Stimulated activated CD4-positive, alpha-beta T cell treated with anti-CD3 and anti-CD28 coated beads, Interleukin-4, amount 100 ng/mL, for 24 hours (primary cell): ENCODE measurements at places on chromosomes 5 and 9.
A peak's percentile ranks its signal among the peaks of the same experiment; 100 is the strongest.

GRCh38 chr5:74376187-74376586 is 264.3 kb downstream of the ENC1 start:
- DNase-seq: no peak

GRCh38 chr5:57386958-57387357 is 95.7 kb downstream of the ACTBL2 start:
- no peak for DNase-seq

DNA sequence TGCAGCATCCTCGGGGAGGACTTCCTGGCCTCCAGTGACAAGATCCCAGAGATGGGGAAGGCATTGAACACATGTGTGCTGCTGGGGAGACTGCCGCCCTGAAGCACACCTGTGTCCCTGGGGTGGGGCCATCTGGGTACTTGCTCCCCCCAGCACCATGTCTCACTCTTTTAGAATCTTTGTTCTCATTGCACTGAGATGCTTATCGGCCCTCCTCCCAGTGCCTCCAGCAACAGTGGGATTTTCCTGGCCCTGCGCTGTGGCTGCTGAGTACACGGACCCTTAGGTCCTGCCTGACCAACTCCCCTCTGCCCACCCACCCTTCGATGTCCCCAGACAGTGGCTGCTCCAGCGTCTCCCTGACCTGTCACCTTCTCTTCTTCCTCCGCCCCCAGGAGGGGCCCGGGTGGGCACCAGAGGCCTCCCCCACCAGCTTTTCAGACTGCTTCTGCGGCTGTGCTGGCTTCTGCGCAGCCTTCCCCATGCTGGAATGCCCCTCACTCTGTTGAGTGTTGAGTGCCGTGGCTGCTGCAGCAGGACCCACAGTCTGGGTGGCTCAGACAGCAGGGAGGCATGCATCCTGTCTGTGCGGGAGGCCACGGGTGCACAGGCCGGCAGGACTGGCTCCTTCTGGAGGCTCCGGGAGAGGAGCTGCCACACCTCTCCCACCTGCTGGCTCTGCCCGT is 145.9 kb upstream of the IRX2 start:
- no peak for DNase-seq

- no peak for DNase-seq
Measured at GRCh38 chr5:150082374-150082773, 4.0 kb downstream of the CSF1R start.

GRCh38 chr5:16740811-16741392 is 124.1 kb upstream of the RETREG1 start:
- DNase-seq: no peak

- peak; percentile 79 for DNase-seq
Measured at GRCh38 chr9:136533775-136534157, 12.1 kb downstream of the NOTCH1 start.

GRCh38 chr9:93750045-93750444 is 173.7 kb downstream of the PHF2 start:
- DNase-seq: no peak

- no peak for DNase-seq
Measured at GRCh38 chr5:14355391-14355790, 212.2 kb downstream of the TRIO start.

DNA sequence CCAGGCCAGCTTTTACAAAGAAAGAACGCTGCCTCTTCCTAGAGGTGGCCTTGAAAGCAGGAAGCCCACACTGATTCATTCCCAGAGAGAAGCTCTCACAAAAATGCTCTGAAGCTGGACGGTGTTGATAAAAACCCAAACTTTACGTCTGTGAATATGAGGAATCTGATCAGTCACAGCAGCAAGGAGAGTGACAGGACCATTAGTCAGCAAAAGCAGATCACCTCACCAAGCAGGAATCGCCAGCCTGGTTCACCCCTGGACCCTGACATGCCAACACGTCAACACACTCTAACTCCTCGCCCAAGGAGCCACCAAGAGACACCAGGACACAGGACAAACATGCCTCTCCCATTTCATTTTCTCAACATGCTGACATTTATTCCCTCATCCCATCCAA is 70.6 kb upstream of the ZNF622 start:
- no peak for DNase-seq

GRCh38 chr9:104941597-104941996 is 13.6 kb upstream of the ABCA1 start:
- no peak for DNase-seq

GRCh38 chr9:95516221-95516733 is 494 bp downstream of the PTCH1 start:
- DNase-seq: no peak

GRCh38 chr9:33374634-33375237 is 27.6 kb downstream of the AQP7 start:
- DNase-seq: peak; percentile 72

DNA sequence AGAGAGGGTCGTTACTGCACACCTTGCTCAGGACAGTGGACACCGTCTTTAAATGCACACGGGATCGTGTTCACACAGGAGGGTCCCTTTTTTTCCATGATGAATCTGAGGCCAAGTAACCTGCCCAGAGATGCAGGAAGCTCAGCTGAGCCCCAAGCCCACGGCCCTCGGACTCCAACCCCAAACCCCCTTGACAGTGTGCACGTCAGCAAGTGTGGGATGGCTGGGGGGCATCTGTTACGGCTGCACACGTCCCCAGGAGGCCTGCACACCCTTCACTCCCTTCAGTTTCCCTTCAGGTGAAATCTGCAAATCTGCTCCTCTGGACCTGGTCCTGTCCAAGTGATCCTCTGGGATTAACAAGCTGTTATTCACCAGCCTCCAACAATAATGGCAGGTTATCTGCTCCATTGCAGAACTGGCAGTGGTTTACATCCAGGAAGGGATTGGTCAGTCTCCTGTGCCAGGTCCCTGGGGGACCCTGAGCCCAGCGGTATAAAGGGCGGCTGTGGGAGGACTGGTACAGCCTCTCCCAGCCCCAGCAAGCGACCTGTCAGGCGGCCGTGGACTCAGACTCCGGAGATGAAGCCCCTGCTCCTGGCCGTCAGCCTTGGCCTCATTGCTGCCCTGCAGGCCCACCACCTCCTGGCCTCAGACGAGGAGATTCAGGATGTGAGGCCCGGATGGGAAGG is at the start of gene LCN1:
TSS of gene LCN1 (plus strand) at position 525 of the 692 bp plus-strand sequence. CDS start at position 583, 58 bp downstream.
- no peak for DNase-seq

DNA sequence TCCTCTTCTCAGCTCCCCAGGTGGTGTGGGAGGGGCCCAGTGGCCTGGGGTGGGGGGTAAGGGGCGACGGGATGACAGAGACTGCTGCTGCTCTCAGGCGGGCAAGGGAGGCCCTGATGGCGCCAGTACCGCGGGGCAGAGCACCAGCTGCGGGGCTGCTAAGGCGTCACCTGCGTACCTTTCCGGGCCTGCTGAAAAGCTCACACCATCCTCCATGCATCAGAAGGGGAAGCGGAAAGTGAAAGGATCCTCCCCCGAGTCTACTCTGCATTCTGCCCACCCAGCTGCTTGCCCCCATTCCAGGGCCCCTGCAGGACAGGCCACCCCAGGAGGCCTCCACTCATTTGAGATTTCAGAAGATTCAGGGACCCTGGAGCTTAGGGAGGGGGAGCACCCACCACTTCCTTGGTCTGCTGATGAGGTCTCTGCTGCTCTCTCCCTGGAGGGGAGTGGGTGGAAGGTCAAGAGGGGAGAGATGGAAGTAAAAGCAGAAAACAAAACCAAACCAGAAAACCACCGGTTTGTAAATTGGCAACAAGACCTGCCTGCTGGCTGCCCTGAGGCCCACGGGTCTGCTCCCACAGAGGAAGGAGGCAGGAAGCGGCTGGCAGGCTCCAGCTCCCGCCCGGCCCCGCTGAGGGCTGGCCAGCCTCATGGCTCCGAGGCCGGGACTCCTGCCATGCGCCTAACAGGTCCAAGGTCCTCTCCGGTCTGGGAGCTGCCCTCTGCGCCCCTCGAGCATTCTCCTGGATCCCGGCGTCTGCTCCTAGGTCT is 33.6 kb downstream of the PRRT1B start:
- DNase-seq: peak; percentile 42

DNA sequence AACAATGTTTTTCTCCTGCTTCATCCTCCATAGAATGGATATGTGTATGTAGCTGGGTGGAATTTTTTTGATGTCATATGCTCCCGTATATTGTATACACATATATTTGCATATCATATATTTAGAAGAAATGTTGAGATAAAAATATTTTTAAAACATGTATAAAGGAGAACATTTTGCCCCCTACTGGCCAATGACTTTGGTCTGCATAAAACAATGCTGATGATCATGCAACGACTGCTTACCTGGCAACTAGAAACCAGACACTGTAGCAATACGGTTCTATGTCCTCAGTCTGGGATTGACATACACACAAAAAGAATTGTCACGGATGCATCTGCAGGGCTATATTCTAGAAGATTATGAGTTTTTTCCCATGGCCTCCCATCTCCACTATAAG is 503.6 kb downstream of the ELAVL2 start:
- no peak for DNase-seq

GRCh38 chr9:29773676-29774075 is 2200.4 kb upstream of the C9orf72 start:
- DNase-seq: no peak

DNA sequence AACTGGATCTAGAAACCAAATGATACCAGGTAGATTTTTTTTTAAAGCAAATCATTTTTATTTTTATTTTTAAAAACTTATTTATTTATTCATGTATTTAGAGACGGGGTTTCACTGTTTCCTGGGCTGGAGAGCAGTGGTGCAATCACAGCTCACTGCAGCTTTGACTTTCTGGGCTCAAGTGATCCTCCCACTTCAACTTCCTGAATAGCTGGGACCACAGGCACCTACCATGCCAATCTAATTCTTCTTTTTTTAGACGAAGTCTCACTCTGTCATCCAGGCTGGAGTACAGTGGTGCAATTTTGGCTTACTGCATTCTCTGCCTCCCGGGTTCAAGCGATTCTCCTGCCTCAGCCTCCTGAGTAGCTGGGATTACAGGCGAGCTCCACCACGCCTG is 41.3 kb upstream of the CDK20 start:
- no peak for DNase-seq

- DNase-seq: no peak
Measured at GRCh38 chr5:42514754-42515153, 91.5 kb downstream of the GHR start.
